Tracheal epithelial cell (primary cell): ENCODE measurements at places on chromosomes 4 and X. TPM values are rescaled to one million over a fixed set of nuclear protein-coding genes. Genes with fewer than 3 reads are reported as not detected.

Gene DOCK11
- 0.21 and 0.48 TPM in 2 replicates for total RNA-seq

Gene RHOXF2B
- total RNA-seq = under 0.01 TPM in 1 of 2 replicates, not detected in the other

Gene GLRA3
- under 0.01 TPM in 1 of 2 replicates, not detected in the other for total RNA-seq

Gene TRIM61
- under 0.01 and 0.64 TPM in 2 replicates for total RNA-seq

Gene TMEM271
- not detected in 2 replicates for total RNA-seq

Gene GPR173
- 0.24 TPM in 1 of 2 replicates, not detected in the other for total RNA-seq

Gene HOPX
- total RNA-seq = 19.8 and 50.3 TPM in 2 replicates

Gene PNMA5
- not detected in 2 replicates for total RNA-seq
